ENCODE measurements at places on chromosomes 12 and 14. TPM values are rescaled to one million over a fixed set of nuclear protein-coding genes. Genes with fewer than 3 reads are reported as not detected.
A peak's percentile ranks its signal among the peaks of the same experiment; 100 is the strongest.

GRCh38 chr14:23181453-23181852 lies 2.0 kb downstream of the SLC7A8 start:
- no peak for DNase-seq

DNA sequence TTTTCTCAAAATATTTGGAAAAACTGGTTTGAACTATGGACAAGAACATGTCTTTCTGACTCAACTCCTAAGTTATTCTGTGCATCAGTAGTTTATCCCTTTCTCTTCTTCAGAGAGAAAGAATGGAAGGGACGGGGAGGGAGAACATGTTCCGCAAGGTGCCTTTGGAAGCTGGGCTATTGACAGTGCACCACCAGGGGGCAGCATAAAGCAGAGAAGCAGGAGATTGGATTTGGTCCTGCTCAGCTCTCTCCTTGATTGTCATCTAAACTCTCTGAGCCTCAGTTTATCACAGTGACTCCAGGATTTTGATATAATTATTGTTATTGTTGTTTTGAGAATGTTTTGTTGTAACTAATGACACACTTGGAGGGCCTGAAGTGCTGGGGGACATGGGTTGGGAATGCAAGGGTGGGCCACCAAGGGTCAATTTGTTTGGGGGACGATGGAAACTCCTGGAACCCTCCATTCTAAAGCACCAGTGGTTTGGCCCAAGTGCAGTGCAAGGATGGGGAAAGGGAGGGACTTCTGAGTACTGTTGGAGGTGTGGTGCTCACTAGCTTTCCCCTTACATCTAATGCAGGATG lies 45.3 kb upstream of the ANO6 start:
- DNase-seq, result peak; percentile 70

DNA sequence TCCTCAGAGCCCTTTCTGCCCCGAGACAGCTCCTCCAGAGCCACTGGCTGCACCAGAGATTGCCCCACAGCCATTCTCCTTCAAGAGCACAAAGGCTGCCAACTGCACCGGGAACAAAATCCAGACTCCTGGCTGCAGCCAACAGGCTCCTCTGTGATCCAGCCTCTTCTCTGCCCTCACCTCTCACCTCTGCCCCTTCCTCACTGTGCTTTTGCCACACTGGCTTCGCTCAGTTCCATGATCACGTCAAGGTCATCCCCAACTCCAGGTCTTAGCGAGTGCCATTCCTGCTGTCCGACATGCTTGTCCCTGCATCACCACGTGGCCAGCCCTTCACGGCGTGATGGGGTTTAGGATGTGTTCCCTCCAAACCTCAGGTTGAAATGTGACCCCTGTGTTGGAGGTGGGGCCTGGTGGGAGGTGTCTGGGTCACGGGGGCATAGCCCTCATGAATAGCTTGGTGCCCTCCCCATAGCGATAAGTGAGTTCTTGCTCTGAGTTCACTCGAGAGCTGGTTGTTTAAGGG lies 149.3 kb downstream of the PIWIL1 start:
- no peak for DNase-seq

DNA sequence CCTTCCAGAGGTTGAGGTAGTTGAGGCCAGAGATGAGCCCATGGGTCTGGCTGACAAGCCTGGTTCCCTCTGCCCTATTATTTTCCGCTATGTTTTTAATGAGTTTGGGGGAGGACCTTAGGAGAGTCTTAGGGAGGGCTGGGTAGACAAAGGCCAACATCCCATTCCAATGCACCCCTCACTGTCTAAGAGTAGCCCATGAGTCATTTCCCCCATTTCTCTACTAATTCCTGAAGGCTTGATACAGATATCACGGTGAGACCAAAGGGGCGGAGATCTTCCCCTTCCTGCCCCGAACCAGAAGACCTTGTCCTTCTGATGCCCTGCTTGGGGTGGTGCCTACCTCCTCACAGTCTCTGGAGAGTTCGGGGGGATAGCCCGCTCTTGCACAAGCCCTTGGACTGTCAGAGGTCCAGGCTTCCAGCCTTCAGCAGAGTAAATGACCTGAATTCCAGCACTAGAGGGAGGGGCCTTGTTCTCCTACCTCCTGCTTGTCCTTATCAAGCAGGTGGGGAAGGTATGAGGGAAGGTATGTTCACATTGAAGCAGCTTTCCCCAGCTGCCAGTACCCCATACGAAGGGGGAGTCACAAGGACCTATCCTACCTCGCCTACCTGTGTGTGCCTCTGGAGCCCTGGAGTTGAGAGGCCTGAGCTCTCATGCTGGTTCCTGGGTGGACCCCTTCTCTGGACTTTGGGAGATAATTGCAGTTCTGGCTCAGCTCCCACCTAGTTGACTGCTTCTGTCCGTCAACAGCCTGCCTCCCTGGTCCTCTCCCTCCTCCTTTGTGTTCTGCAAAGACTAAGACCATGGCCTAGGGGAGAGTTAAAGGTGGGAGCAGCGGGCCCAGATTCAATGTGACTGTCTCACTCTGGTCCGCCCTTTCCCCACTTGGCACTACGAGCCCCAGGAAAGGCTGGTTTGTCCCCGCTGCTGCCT lies 3.7 kb downstream of the PSMB11 start:
- no peak for DNase-seq

DNA sequence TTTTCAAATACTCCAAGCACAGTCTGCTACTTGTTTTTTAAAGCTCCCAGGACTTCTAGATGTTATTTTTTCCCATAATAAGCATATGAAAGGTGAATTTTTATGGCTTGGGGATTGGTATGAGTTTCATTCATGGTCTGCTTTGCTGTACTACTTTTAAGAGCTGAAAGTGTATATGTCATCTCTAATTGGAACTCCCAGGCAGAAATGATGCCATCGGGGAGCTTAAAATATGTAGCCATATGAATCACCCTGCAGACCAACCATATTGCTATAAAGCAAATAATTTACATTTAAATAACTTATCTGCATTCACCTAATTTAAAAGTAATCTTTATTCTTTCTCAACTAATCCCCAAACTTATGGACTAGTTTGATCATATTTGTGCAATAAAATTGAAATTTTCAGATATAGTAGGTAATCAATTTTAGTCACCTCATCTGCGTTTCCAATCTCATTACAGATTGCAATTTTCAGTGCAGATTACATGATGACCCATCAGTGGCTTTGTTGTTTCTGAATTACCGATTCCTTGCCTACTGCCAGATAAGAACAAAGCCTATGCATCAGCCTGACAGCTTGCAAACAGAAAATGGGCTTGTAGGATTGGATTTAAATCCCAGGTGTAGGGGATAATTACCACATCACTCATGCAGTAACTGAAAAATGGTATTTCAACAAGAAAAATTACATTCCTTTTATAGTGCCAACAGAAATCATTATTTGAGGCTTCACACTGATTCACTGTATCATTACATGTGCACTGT lies 689.4 kb downstream of the NOVA1 start:
- no peak for DNase-seq

GRCh38 chr14:96783915-96784224 lies 13.3 kb upstream of the VRK1 start:
- peak; percentile 93 for DNase-seq

DNA sequence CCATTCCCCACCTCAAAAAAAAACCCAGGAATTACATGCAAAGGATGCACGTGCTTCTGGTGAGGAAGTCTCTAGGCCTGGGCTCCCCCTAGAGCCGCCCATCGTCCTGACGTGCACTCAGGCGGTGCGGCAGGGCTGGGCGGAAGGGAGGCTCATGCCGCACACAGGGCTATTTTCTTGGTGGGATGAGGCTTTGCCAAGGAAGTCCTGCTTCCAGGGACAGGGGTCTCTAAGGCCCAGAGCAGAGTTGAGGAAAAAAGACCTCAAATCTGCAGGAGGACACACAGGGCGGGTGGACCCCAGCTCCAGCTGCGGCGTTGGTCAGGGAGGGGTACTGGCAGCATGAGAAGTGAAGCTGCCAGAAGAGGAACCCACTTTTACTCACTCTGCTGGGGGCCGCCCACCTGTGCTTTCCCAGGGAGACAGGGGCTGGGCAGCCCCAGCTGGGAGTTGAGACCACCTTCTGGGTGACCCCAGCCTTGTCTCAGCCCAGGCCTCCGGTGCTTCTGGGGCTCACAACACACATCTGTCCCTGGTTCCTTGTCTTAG lies 4.2 kb downstream of the RHOF start:
- peak; percentile 90 for DNase-seq

- DNase-seq, result no peak
These were observed 40.6 kb downstream of the ACTN1 start for GRCh38 chr14:68938271-68939150.

DNA sequence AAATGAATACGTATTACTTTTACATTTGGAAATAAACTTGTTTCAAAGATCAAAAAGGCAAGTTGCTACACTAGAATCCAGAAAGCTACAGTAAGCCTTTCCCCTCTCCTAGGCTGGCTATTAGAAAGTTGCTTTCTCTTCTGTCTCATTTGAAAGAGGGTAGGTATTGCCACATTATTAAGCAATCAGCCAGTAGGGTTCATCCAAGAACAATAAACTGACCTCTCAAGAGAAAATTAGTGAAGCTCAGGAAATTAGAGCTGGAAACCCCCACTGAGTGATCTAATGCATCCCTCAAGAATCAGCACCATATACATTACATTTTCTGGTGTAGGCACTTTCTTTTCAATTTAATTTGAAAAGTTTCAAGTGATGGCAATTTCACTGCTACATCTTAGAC lies 4.5 kb upstream of the TMEM233 start:
- DNase-seq, result peak; percentile 8

DNA sequence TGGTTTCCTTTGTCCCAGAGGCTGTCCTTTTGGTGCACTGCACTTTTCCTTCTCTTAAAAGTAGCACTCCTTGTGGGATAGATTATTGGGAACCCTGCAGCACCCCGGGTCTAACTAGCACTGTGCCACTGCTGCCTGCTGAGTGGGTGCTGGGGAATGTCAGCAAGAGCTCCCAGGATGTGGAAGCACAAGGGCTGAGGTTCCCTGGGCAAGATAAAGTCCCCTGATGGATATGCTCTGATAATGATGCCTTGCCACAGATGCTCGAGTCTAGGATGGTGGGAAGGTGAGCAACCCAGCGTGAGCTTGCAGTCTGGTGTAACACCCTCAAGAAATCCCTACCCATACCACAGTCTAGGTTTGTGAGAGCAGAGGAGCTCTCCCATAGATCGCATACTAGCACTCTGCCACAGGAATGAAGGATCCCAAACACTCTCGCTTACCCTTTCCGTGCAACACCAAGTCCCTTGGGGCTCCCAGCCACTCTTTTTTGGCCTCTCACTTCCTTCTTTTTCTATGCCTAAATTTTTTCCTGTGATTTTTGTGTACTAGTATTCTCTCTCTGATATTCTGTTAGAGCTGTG lies 32.6 kb downstream of the USP15 start:
- no peak for DNase-seq

DNA sequence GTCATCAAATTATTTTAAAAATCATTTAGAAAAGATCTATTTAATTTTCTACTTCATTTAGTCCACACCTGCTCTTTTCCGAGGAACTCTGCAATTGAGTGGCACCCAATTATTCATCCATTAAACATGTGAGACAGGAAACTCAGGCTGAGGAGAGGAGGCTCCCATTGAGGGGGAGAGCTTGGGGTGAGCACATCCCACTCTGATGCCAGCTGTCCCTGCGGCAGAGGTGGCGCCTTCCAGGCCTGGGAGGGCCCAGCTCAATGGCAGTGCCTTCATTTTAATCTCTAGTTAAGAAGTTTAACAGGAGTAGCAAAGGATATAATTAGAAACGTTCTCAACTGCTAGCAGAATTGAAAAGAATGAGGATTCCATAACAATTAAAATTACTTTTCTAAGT lies 92.0 kb downstream of the ITPR2 start:
- no peak for DNase-seq

- DNase-seq, result no peak
These were observed 148.8 kb upstream of the CRY1 start for GRCh38 chr12:107242189-107242588.

DNA sequence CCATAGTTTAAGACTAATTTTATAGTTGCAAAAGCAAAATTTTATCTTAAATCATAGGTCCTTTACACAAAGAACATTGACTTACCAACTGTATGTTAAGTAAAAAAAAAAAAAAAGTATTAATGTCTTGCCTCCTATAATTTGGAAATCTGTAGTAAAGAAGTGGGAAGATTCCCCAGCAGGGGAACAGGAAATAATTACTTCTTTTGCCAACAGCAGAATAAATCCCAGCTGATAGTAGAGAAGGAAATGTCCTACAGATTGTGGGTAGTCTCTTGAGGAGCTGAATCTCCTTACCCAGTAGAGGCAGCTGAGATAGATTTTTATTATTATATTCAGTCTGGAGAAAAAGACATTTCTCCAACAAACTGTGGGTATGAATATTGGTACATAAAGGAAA lies 193.7 kb downstream of the SLC6A15 start:
- no peak for DNase-seq

DNA sequence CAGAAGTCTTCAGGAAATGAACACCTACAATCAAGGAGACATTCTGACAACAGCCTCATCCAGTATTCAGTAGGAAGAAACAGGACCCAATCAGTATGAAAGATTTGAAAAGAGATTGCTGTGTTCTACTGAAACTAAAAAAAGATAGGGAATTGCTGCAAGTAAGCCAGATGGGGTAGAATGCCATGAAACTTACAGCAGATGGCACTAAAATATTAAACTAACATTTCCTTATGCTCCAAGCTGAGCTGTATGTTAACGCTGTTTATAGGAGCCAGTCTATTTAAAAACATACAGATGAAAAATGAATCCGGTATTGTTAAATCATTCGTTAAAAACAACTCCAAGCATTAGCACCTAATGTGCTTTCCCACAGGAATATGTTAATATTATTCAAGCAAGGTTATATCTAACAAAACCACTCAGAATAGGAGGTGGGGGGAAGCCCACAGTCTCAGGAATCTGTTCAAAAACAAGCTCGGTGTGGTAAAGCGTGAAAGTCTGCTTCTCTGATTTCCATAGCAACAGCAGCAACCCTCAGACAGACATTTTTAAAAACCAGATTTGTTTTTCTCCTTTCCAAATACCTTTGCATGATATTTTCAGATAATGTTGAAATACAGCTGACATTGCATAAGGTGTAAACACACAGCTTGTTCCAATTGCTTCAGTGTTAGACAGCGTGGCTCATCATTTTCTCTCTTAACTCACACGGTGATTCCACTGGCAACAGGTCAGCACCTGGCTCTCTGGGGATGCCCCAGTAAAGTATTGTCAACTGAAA lies 131.4 kb upstream of the CCDC175 start:
- DNase-seq, result no peak

- no peak for DNase-seq
These were observed 39.7 kb upstream of the VCPKMT start for GRCh38 chr14:50156111-50156510.

Gene OTX2
- polyA plus RNA-seq, result not detected

Gene MYO1H
- not detected for polyA plus RNA-seq

Gene DNM1L
- 31.5 TPM for polyA plus RNA-seq

Gene PRR4
- not detected for polyA plus RNA-seq

Gene TEX52
- polyA plus RNA-seq, result not detected

Gene CLEC4A
- 365 TPM for polyA plus RNA-seq

Gene UBE2N
- polyA plus RNA-seq, result 119 TPM

Gene FAM90A1
- not detected for polyA plus RNA-seq

Gene GLRX5
- polyA plus RNA-seq, result 43.1 TPM

Gene CPNE6
- not detected for polyA plus RNA-seq

Gene ESR2
- not detected for polyA plus RNA-seq

Gene MAP3K12
- polyA plus RNA-seq, result 1.7 TPM

Data from CD14-positive monocyte (primary cell).